Myocyte (in vitro differentiated cells): ENCODE measurements at places on chromosomes 7 and 10. TPM values are rescaled to one million over a fixed set of nuclear protein-coding genes. Genes with fewer than 3 reads are reported as not detected.

Gene CYP26C1
- total RNA-seq, result 0.10 TPM in 1 of 2 replicates, not detected in the other

Gene SPDYE9
- 0.08 and 0.26 TPM in 2 replicates for total RNA-seq

Gene VTI1A
- 28.1 and 35.3 TPM in 2 replicates for total RNA-seq

Gene RELN
- total RNA-seq, result 0.05 and 0.13 TPM in 2 replicates

DNA sequence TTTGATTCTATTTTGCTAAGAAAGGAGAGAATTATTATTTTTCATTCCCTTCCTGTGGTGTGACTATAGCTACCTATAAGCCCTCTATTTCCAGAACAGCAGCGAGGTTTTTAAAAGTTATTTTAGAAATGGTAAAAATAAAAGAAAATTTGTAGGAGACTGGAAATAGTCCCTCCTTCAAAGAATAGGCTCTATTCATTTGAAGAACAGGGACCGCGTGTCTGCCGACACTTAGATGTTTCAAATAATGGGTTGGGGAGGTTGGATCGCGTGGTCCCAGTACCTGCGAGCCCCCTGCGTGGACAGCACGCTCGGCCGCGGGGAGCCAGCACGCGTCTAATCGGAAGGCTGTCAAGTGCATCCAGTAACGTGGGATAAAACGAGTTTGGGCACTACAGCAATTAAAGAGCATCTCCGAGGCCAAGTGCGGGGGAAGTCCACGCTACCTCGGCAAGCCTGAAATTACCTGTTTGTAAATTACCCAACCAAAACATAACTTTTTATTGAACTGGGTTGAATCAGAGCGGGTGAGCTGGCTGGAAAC, 1.0 kb downstream of the CACNA2D1 start:
- DNase-seq, result no peak

- no peak for DNase-seq
Measured at GRCh38 chr7:54969208-54969967, 49.4 kb upstream of the EGFR start.

- no peak for DNase-seq
Measured at GRCh38 chr7:22665923-22666322, 61.1 kb upstream of the IL6 start.

- DNase-seq, result peak; percentile 46
Measured at GRCh38 chr10:124033887-124034218, 59.5 kb downstream of the CHST15 start.

DNA sequence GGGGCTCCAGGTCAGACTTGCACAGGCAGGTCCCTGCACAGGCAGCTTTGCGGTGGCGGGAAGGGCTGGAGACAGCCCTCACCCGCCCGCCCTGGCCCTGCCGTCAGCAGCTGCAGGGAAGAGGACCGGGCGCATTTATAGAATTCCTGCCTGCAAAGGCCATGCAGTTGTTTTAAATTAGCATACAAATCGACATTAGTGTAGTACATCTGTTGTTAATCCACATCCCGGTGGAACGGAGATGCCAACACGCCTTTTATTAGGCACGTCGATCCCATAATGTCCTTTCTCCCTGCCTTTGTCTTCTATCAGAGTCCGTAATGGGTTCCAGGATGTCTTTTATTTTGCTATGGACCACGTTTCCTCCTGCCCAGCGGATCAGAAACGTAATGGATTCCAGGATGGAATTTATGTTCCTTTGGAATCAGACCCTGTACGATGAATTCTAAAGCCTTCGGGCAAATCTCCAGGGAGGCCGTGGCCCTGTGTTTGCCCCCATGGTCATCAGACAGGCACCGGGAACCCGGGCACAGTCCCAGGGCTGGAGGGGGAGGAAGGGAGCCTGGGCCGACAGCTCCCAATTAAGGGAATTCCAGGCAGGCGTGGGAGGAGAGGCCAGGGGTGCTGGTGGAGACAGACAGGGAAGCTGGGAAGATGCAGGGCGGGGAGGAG, 123.9 kb downstream of the COL26A1 start:
- peak; percentile 58 for DNase-seq
